Dermis blood vessel endothelial cell (primary cell): ENCODE measurements at places on chromosomes 4 and X. TPM values are rescaled to one million over a fixed set of nuclear protein-coding genes. Genes with fewer than 3 reads are reported as not detected.

RTL5 gene
- 0.47 and 0.51 TPM in 2 replicates for total RNA-seq

BLTP1 gene
- 91.6 and 97.4 TPM in 2 replicates for total RNA-seq

SLC49A3 gene
- total RNA-seq: 9.9 and 10.6 TPM in 2 replicates

MSANTD1 gene
- 0.19 and 0.34 TPM in 2 replicates for total RNA-seq

TMEM154 gene
- 1.0 and 3.1 TPM in 2 replicates for total RNA-seq

ITM2A gene
- 39.5 and 63.8 TPM in 2 replicates for total RNA-seq

KLF8 gene
- 0.37 and 0.85 TPM in 2 replicates for total RNA-seq

SLC4A4 gene
- 0.05 and 0.17 TPM in 2 replicates for total RNA-seq

NAT8L gene
- total RNA-seq: under 0.01 TPM in 2 replicates

FAM149A gene
- 0.09 TPM in 1 of 2 replicates, not detected in the other for total RNA-seq
